CD4-positive, alpha-beta memory T cell (primary cell): ENCODE measurements at places on chromosomes 6 and 20.

- no peak for DNase-seq
Observed at GRCh38 chr6:7313505-7314165, 636 bp upstream of the SSR1 start.

DNA sequence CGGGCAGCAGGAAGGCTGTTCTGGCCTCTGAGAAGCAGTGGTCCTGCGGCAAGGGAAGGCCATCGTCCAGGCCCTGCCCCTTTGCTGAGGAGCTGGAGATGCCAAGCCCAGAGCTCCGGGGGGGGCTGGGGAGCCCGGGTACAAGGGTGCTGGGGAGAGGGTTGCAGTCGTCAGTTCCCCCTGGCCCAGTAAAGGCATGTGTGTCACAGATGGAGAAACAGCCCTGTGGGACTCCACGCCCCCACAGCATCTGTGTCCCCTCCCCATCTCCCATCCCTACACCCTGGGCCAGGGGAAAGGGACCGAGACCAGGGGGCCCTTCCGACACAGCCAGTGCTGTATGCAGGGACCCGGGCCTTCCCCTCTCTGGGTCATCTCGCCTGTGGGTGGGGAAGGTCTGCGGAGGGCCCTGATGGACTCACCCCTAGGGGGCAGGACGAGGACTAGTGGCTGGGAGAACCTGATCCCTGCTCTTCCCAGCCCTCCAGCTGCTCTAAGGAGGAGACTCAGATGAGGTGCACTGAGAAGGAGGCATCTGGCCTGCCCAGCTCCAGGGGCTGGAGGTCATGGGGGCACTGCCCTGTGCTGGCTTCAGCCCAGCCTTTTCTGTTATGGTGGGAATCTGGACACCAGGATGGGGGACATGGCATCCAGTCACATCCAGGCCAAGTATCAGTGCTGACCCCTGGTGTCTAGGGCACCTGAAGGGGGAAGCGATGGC is 609 bp downstream of the MYL9 start:
- DNase-seq: no peak

GRCh38 chr20:25178563-25179438 is 16.7 kb upstream of the ENTPD6 start:
- peak; percentile 44 for DNase-seq

DNA sequence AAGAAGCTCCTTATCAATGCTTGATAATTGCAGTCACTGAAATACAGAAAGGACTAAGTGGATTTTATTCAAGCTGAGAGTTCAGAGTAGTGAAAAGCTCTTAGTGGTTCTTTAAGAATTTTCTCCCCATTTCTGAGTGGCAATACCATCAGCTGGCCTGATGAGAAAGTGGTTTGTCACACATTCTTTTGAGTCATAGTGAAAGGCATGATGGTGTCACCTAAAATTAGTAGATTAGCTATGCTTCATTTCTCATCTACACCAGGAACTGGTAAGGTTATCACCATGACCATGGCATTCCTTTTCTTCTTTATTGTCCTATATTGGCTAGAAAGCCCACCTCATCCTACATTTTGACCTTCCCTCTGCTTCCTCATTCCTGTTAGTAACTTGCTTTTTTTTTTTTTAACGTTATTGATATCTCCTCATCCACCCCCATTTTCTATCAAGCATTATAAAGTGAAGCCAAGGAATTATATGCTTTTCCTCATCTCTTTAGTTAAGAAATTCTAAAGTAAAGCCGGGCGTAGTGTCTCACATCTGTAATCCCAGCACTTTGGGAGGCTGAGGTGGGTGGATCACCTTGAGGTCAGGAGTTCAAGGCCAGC is 67.4 kb upstream of the LOC128125822 start:
- DNase-seq: no peak

DNA sequence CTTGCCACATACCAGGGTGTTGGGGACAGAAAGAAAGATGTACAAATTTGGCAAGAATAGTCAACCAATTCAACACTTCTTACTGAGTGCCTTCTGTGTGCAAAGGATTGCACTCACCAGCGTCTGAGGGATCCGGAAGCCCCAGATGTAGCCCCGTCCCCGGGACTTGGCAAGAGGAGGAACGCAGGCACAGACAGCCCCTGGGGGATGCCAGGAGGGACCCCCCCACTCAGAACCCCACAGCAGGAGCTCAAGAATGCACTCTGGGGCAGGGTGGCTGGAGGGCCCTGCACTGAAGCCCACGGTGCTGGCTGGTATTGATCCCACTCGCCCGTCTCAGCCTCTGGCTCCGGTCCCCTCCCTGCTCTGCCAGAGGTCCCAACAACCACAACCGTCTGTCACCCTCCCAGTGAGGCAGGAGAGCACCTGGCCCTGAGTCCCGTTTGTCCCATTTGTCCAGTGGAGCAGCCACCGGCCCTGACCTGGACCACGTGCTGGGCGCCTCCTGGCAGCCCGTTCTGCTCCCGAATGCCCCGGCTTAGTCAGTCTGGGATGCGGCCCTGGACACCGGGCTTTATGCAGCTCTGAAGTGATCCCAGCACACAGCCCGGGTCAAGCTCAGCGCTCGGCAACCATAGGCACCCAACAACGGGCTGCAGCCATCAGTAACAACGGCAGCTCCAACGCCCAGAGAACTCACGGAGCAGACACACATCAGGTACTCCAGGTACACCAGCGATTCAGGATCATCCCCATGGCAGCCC is 128.7 kb downstream of the DLL1 start:
- DNase-seq: no peak

DNA sequence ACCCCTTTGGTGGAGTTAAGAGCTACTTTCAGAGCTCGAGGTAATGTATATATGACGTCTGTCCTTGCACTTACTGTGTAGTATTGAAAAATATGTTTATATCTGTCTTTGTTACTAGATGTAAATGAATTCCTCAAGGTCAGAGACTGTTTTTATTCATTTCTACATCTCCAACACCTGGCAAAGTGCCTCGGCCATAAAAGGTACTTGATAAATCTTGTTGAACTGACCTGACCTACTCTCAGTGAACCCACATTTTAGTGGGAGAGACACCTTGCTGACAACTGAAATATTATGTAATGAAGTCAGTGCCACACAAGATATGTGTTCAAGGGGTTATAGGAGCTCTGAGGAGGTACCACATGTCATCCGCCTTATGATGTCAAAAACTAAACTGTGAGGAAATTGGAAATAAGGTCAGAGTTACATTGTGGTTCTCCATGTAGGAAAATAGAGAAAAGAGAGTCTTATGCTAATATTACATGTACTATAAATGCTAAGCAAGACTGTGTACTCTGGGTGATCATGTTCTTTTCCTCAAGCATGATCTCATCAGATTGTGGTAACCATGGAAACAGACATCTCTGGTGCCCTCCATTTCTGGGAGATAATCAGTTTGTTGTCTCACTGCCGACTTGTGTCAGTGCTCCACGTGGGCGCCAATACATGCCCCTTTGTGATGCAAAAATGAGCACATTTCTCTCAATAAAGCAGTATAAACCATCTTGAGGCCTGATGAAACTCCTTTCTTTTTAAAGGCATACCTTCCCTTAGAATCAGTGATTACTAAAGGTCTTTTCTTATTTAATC is 5.7 kb upstream of the TMEM30A start:
- no peak for DNase-seq

GRCh38 chr6:38656896-38657295 is 17.2 kb upstream of the BTBD9 start:
- no peak for DNase-seq

DNA sequence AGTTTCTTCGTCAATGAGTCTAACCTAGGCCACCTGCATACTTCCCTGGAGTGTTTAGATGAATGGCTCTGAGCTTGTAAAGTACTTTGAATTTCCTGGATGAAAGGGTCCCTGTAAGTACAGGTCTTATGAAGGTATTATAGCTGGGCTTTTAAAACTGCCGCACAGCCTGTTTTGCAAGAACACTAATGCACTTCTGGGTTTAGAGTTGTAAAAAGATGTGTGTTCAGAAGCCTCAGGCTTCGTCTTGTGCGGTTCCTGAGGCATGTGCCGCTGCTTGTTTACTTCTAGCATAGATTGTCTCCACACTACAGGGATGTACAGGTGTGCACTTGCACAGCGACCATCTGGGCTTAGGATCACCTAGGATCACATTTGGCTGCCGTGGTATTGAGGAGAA is 324.5 kb downstream of the SOX4 start:
- no peak for DNase-seq

DNA sequence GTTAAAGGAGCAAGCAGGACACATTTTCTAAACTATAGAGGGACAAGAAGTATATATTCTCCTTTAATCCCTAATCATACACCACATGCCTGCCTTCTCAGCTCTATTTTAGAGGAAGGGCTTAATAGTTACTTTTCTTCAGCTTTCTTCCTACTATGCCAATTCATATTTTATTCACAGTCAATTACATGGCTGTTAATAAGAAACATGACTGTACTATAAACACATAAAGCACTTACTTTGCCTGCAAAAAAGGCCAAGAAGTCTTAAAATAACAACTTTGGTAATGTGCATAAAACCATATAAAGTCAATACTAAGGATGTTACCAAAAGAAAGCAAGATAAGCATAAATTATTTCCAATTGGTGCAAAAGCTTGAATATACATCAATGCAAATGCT is 6.4 kb downstream of the KIAA0408 start:
- DNase-seq: no peak

GRCh38 chr6:161961046-161961445 is 687.2 kb upstream of the AGPAT4 start:
- DNase-seq: no peak

DNA sequence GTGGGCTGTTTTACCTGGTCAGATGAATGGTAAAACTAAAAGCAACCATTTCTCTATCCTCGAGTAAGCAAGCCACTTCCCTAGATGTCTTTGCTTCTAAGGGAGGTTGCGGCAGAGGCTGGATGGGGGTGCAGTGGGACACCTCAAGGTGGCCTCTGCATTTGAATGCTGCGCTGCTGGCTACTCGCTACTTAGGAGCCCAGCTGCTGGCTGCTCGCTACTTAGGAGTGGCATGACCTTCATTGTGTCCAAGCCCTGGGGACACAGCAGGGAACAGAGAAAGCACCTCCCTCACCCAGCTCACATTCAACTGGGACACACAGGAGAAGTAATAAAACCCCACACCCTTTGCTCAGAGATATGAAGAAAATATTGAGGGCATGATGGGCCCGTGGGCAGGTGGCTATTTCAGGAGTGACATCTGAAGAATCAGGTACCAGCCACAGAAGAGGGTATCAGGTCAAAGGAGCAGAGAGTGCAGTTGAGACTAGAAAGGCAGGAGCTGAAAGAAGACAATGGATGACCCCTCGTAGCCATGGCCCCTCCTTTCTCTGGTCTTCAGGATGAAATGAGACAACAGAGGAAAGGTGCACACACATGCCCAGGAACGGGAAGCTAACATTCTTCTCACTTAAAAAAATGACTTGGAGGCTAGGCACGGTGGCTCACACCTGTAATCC is 149.4 kb downstream of the ZMYND8 start:
- no peak for DNase-seq

DNA sequence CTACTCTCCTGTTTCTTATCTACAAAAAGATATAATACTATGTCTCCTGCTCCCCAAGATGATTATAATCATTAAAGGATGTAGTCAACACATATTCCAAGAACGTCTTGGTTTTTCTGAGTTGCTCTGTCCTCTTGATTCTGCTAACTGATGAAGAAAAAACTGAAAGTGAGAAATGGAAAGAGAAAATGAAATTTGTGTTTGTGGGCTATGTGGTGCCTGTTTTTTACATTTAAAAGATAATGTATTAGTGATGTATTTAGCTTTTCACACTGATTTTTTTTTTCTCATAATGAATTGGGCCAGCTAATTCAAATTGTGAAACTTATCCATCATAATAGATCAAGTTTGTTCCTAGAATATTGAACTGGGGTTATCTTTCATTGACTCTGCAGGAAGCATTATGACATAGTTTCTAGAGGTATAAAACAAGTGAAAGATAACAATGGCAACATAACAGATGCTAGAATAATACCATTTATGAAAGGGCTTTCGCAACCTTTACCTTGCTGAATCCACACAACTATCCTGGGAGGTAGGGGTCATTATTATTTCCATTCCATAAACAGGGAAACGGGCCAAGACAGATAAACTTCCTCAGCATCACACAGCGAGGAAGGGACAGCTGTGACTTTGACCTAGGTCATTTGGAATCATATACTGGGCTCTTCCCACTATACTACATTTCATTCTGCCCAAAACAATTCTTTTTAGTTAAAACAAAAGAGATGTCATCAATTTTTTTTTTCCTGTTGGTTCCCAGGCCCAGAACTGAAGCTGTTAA is 336.7 kb downstream of the GJA1 start:
- no peak for DNase-seq

DNA sequence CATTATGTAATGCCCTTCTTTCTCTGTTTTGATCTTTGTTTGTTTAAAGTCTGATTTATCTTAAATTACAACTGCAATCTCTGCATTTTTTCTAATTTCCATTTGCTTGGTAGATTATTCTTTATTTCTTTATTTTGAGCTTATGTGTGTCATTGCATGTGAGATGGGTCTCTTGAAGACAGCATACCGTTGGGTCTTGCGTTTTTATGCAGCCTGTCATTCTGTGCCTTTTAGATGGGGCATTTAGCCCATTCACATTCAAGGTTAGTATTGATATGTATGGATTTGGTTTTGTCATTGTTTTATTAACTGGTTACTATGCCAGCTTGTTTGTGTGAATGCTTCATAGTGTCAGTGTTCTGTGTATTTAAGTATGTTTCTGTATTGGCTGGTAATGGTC is 84.9 kb upstream of the HMGCLL1 start:
- no peak for DNase-seq

DNA sequence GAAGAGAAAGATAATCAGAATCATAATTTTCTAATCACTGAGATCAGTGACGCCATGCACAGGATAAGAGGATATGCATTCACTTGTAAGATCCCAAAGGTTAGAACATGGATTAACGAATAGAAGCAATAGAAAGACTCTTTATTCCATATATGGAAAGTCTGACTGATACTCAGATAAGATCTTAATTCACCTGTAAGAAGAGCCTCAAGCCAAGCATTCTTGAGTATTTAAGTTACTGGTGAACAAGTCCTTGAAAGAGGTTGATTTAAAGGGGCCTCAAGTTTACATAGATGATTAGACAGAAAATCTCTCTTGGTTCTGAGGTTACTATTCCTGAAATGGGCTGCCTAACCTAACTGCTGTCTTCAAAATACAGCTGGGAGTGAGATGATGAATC is 53.8 kb upstream of the MTRF1L start:
- no peak for DNase-seq

DNA sequence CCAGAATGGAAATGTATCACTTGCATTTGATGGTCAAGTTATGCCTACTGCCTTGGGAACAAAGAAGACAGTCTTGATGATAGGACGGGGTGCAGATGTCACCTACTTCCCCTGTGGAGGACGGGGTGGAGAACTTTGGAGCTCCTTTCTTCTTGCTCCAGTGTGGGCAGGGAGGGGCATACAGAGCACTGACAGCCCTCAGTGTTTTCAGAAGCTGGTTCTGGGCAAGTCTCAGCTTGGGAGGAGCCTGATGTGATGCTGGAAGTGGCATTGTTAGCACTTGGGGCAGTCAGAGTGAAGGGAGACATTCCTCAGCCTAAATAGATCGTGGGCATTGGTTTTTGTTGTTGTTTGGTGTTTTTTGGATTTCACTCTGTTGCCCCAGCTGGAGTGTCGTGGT is 59.7 kb downstream of the SYNJ2 start:
- no peak for DNase-seq
